Osteoblast (primary cell): ENCODE measurements at places on chromosomes 7 and 10.

- H3K4me3 ChIP-seq = no peak overlapping the region
- DNase-seq = no peak
- H3K36me3 ChIP-seq = no peaks in the 10 kb centered on the region
- peaks cover 19% of the 10 kb centered on the region for H3K4me1 ChIP-seq
- no peak overlapping the region for H3K27ac ChIP-seq
Observed at GRCh38 chr7:12722136-12722535, 34.7 kb downstream of the ARL4A start.

DNA sequence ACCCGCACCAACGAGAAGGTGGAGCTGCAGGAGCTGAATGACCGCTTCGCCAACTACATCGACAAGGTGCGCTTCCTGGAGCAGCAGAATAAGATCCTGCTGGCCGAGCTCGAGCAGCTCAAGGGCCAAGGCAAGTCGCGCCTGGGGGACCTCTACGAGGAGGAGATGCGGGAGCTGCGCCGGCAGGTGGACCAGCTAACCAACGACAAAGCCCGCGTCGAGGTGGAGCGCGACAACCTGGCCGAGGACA lies 1.6 kb downstream of the VIM start:
- no peaks in the 10 kb centered on the region for H3K27me3 ChIP-seq
- H3K36me3 ChIP-seq = peaks cover 46% of the 10 kb centered on the region
- H3K27ac ChIP-seq = peak overlapping the region; percentile 94
- H3K4me3 ChIP-seq = peak overlapping the region; percentile 95

DNA sequence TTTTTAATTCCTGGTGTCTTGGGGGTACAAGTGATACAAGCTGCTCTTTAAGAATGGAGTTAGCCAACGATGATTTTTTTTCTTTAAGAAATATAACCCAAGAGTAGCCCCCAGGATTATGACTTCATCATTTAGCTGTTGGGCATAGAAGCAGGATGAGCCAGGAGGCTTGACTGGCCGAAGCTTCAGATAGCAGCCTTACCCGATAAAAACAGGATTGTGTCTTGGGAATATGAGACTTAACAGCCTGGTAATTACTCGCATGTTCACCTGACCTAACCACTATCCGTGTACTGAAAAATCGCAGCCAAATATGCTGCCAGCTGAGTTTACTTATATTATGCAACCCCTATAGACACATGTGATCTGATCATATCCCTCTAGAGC lies 346.0 kb upstream of the BMPER start:
- no peaks in the 10 kb centered on the region for H3K4me1 ChIP-seq
- no peaks in the 10 kb centered on the region for H3K27me3 ChIP-seq
- DNase-seq = no peak
- no peaks in the 10 kb centered on the region for H3K36me3 ChIP-seq
- no peak overlapping the region for H3K4me3 ChIP-seq
- no peak overlapping the region for H3K27ac ChIP-seq

DNA sequence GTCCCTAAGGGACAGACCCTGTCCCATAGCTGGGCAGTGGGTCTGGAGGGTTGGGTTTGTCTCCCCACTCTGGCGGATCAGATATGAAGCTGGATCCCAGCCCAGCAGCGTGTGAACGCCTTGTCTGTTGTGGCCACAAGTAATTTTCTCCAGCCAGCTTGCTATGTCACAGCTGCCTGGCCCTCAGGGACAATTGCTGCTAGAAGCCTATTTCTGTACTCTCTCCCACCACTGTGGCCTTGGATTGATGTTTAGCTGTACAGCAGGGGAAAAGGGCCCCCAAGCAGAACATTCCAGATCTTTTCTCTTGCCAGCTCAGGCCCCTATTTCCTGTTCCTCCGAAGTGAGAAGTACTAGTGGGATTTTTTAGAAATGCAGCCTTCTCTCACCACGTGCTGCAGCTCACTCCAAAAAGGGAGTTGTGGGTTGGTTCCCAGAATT lies 53.5 kb upstream of the WAC start:
- no peak overlapping the region for H3K27ac ChIP-seq
- H3K4me1 ChIP-seq = no peaks in the 10 kb centered on the region
- H3K4me3 ChIP-seq = no peak overlapping the region
- no peaks in the 10 kb centered on the region for H3K36me3 ChIP-seq

DNA sequence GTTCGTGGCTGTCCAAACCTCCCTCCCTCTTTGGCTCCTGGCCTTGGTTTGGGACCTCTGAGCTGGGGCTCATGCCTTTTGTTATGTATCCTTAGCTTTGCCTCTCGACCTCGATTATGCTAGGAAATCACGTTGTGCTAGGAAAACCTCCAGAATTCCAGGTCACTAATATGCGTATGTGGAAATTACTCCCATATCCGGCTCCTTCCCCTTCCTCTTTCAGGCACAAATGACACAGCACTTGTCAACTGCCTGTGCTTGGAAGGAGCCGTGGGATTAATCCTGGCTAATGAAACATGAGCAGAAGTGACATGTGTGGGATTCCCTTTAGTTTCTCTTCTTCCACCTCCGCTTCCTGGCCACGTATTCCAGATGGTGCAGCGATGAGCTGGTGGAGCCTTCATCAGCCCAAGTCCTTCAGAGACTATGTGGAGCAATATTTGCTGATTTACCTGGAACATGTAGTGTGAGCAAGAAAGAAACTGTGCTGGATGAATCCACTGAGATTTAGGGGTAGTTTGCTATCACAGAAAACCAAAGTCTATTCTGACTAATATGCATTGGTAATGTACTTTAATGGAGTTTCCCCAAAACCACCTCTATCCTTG lies 149.2 kb downstream of the REEP3 start:
- no peak overlapping the region for H3K4me3 ChIP-seq
- H3K27ac ChIP-seq = no peak overlapping the region
- H3K4me1 ChIP-seq = peaks cover 34% of the 10 kb centered on the region
- no peaks in the 10 kb centered on the region for H3K27me3 ChIP-seq

- DNase-seq = no peak
- H3K4me3 ChIP-seq = no peak overlapping the region
- H3K4me1 ChIP-seq = no peaks in the 10 kb centered on the region
- no peak overlapping the region for H3K27ac ChIP-seq
Observed at GRCh38 chr7:157089100-157089610, 49.6 kb upstream of the UBE3C start.
